Naive thymus-derived CD8-positive, alpha-beta T cell (primary cell): ENCODE measurements at places on chromosomes 3 and 15.
A peak's percentile ranks its signal among the peaks of the same experiment; 100 is the strongest.

- peaks cover 6% of the 10 kb centered on the region for H3K4me1 ChIP-seq
- no peak overlapping the region for H3K4me3 ChIP-seq
- no peak for DNase-seq
- H3K36me3 ChIP-seq, result peaks cover 2% of the 10 kb centered on the region
- no peak overlapping the region for H3K27ac ChIP-seq
Observed at GRCh38 chr15:91929509-91929908, 76.0 kb downstream of the SLCO3A1 start.

- H3K27me3 ChIP-seq, result no peaks in the 10 kb centered on the region
- no peak overlapping the region for H3K4me3 ChIP-seq
- H3K27ac ChIP-seq, result no peak overlapping the region
- H3K36me3 ChIP-seq, result no peaks in the 10 kb centered on the region
- H3K4me1 ChIP-seq, result no peaks in the 10 kb centered on the region
- DNase-seq, result no peak
Observed at GRCh38 chr3:38579551-38580449, 69.7 kb downstream of the SCN5A start.

- H3K36me3 ChIP-seq, result peaks cover 1% of the 10 kb centered on the region
- peaks cover 72% of the 10 kb centered on the region for H3K4me1 ChIP-seq
- no peak for DNase-seq
- no peak overlapping the region for H3K4me3 ChIP-seq
- H3K27me3 ChIP-seq, result no peaks in the 10 kb centered on the region
Observed at GRCh38 chr3:18751514-18751913, 326.4 kb upstream of the SATB1 start.

DNA sequence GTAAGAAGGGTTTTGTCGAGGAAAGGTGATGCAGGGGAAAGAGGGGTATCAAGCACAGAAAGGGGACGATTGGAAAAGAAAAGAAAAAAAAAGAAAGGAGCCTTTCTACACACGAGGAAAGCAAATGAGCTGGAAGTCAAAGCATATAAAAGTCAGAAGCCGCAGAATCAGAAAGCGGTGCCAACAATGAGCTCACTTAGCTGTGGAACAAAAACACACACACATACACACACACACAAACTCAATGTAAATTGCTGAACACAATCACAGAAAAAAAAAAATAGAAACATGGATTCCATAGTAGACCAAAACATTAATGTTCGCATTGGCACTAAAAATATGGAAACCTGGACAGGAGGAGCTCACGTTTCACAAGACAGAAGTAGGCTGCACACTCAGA lies 63.4 kb upstream of the FEZF2 start:
- no peak overlapping the region for H3K27ac ChIP-seq
- no peaks in the 10 kb centered on the region for H3K4me1 ChIP-seq
- no peaks in the 10 kb centered on the region for H3K36me3 ChIP-seq
- peaks cover 1% of the 10 kb centered on the region for H3K27me3 ChIP-seq
- DNase-seq, result no peak

DNA sequence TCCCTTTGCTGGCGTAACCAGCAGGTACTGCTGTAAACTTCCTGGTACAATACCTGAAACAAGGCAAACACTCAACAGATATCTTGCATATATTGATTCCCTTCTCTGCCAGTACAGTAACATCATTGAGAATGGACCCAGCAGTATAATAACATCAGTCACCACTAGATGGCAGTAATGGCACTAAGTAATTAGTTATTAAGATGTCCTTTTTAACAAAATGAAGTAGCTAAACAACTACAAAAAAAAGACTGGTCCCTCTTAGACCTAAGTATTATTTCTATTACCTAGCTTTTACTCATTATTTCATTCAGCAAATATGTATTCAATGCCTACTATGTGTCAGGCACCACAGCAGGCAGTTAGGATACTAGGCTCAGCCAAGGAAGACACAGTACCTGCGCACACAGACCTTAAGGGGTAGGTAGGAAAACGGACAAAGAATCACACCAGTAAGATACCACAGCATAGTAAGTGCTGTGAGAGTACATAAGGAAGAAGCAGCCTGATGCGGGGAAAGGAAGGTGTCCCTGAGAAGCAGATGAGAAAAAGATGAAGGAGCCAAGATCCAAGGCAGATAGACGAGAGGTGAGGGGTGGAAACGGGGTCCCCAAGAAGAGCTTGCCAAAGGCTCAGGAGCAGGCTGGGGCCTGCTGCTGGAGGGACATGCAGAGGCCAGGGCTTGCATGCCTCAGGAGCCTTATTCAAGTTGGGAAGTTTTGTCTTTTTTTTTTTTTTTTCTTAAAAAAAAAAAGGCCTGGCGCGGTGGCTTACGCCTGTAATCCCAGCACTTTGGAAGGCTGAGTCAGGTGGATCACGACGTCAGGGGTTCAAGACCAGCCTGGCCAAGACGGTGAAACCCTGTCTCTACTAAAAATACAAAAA lies 102.7 kb upstream of the CHD2 start:
- H3K4me3 ChIP-seq, result no peak overlapping the region
- H3K27me3 ChIP-seq, result no peaks in the 10 kb centered on the region
- peak; percentile 58 for DNase-seq
- no peaks in the 10 kb centered on the region for H3K36me3 ChIP-seq
